Upper lobe of left lung (tissue), 6 donors: ENCODE measurements at places on chromosomes 2 and 18.

GRCh38 chr18:45935591-45936335 is 31.4 kb downstream of the EPG5 start:
- DNase-seq = no peak

DNA sequence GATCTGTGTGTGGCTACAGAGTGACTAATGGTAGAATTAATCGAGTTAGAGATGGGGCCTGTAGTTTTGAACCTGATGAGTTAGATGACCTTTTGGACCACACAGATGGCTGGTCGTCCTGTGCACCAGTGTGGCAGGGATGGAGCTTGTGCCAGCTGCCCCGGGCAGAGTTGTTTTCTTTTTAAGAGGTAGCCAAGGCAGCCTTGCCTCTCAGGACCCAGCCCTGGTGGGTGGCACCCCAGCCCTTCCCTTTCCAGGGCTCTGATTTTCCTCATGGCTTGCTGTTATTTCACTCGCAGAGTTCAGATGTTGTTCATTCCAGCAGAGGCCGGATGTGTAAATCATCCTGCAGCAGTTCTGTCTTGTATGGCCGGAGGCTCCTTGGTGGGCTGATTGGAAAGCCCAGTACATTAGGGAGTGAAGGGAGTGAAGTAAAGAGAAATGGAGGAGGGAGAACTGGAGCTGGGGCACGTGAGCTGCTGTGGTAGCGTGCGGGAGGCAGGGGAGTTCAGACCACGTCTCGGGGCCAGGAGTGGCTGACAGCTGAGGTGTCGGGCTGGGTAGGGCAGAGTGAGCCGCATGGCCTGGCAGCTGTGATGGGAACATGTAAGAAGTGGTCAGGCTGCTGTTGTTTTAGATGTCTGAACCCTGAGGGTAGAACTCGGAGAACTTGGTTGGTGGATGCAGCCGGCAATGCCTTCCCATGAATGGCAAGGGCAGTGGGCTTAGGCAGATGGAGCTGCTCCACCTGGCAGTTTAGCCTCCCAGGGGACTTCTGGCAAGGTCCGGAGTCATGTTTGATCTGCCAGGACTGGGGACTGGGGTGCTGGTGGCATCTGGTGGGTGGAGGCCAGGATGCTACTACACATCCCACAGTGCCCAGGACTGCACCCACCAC is 28.8 kb downstream of the ASAP2 start:
- no peak for DNase-seq

GRCh38 chr2:191797942-191798876 is 48.7 kb downstream of the CAVIN2 start:
- no peak for DNase-seq

DNA sequence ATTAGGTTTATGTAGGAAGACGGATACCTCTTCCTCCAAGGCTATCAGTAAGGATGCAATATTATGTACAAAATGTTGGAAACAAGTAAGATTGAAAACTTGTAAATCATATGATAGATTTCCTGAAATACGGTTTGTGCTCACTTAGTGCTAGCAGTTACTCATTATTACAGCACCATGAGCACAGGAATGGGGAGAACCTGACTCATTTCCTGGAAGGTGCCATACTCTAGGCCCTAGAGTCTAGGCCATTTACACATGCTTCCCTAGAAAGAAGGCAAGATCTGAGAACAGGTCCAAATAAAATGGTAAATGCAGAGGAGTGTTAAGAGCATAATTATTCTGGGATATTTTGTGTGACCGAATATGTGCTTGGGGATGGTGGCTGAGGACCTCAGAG is 467.7 kb upstream of the CELF4 start:
- DNase-seq = no peak

GRCh38 chr2:112811841-112812306 is 24.7 kb downstream of the IL1B start:
- no peak for DNase-seq

DNA sequence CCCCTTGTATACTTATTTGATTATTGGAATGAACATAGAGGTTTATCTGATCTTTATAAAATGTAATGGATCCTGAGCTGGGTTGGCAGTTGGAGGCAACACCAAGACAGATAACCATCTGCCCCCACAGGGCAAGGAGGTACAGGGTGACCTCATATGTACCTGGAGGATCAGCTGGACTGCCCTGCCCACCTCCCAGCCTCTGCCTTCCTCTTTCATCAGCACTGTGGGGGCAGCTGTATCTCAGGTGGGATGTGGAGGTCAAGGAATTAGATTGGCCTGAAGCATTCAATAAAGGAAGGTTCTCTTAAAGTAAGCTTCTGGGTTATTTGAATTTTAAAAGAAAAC is 92.6 kb downstream of the LYPD6 start:
- no peak for DNase-seq

- DNase-seq = no peak
Observed at GRCh38 chr18:78868330-78869316, 111.0 kb upstream of the SALL3 start.

- peak; percentile 36 for DNase-seq
Observed at GRCh38 chr2:11691076-11691660, 21.2 kb upstream of the NTSR2 start.

- no peak for DNase-seq
Observed at GRCh38 chr18:10895976-10896375, 253.4 kb downstream of the PIEZO2 start.

DNA sequence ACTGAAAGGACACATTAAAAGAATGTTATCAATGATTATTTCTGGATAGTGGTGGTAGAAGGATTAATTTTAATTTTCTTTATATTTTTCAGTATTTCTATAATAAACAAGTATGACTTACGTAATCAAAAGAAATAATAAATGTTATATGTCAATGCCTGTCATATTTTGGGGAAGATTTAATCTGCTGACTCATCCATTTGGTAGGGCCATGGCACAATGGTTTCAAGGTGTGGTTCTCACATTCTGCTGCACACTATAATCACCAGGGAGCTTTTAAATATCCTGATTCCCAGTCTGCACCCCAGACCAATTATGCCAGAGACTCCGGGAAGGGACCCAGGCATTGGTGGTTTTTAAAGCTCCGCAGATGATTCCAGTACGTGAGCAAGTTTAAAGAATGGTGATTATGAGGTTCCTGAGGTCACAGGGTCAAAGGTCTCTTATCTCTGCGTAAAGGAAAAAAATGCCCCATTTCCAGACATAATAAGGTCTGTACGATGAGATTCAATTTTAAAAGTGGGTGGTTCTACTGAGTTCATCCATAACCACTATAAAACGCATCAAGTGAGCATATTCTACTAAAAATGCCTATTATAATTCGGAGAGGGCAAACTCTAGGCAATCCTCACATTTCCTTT is 27.2 kb downstream of the WIPF1 start:
- no peak for DNase-seq

- DNase-seq = no peak
Observed at GRCh38 chr2:18153741-18154140, 275.3 kb downstream of the KCNS3 start.

GRCh38 chr2:18690342-18690741 is 101.0 kb upstream of the NT5C1B start:
- no peak for DNase-seq

DNA sequence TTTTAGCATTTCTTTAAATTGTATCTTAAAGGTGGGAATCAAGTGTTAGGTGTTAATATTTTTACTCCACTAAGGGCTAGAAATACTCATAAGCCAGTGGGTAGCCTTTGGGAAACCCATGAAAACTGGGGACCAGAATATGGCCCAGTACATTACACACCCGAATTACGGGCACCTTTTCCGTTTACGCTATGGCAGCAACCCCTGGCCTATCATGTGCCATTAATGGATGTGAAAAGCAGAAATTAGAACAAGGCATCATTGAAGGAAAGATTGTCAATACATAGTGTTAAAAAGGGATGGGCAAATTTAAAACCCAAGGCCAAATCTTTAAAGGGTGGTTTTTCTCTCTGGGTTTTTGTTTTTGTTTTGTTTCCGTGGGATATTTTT is 781 bp downstream of the FARP2 start:
- no peak for DNase-seq

GRCh38 chr2:178005756-178006155 is 66.8 kb downstream of the PDE11A start:
- no peak for DNase-seq

DNA sequence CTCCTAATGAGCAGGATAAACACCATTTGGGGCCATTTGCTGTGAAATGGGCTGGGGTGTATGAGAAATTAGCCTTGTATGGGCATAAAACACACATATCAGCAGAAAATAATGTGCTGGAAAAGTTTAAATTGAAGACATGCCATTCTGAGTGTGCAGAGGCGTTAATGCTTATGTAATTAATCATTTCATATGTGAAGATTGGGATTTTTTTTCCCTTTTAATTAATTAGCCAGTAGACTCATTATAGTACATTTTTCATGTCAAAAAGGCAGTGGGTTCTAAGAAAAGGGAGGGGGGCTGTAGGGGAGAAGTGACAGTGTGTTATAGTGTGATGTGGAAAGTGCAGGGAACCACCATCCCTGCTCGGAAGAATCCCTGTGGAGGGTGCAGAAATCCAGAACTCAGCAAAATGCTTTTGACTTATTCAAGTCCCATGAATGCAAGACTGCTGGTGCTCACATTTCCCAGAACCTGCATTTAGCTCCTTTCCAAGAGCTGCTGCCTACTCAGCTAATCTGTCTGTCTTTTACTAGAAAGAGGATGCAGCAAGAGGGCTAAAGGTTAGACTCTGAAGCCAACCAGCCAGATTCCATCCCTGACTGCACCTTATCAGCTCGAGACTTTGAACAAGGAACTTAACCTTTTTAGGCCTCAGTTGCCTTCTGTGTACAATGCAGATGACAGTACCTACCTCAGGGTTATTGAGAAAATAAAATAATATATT is 11.6 kb upstream of the COX7A2L start:
- no peak for DNase-seq

GRCh38 chr2:168174756-168175155 is 72.6 kb downstream of the STK39 start:
- no peak for DNase-seq

DNA sequence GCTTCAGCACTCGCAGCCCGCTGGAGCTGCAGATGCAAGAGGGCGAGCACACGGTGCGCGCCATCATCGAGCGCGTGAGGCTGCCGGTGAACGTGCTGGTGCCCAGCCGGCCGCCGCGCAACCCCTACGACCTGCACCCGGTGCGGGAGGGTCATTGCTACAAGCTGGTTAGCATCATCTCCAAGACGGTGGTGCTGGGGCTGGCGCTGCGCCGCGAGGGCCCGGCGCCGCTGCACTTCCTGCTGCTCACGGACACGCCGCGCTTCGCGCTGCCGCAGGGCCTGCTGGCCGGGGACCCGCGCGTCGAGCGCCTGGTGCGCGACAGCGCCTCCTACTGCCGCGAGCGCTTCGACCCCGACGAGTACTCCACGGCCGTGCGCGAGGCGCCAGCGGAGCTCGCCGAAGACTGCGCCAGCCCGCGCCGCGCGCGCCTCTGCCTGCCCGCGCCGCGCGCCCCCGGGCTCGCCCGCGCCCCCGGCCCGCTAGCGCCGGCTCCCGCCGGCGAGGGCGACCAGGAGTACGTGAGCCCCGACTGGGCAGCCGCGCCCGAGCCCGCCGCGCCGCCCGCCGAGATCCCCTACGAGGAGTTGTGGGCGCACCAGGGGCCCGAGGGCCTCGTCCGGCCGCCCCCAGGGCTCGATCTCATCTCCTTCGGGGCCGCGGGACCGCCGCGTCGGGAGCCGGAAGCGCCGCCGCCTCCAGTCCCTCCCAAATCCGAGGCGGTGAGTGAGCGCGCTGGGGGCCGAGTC is 11.8 kb downstream of the GAREM2 start:
- peak; percentile 98 for DNase-seq

GRCh38 chr18:2412281-2412680 is 159.0 kb downstream of the METTL4 start:
- DNase-seq = no peak

DNA sequence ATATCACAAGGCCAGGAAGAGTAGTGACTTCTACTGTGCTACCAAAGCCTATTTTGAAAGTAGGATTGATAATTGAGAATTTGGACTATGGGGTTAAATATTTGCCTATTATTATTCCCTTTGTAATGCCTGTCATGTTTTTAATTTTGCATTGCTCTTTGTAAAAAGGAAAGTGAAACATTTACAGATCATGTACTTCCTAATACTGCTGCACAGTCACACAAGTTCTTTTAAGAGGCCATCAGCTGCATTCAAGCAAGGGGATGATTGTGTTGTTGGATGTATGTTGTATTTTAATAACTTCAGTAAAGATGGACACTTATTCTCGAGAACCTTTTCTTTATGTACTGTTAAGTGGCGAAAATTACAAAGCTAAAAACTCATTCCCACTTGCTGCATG is 70.1 kb downstream of the PLEKHA3 start:
- no peak for DNase-seq

DNA sequence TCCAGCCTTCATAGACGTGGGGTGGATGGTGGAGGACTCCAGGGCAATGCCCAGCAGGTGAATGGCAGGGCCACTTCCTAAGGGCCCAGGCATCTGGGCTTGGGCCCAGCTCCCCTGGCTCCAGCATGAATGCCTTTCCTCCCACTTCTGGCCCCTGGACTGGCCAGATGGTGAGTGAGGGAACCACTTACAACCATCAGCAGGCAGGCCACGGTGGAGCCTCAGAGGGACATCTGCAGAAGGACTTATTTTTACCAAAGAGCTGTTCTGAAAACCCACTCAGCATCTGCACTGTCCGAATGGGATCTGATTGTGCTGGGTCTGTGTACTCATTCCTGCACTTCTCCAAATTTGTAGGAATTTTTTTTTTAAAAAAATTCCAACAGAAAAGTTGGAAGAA is 69.6 kb downstream of the SNTG2 start:
- no peak for DNase-seq

DNA sequence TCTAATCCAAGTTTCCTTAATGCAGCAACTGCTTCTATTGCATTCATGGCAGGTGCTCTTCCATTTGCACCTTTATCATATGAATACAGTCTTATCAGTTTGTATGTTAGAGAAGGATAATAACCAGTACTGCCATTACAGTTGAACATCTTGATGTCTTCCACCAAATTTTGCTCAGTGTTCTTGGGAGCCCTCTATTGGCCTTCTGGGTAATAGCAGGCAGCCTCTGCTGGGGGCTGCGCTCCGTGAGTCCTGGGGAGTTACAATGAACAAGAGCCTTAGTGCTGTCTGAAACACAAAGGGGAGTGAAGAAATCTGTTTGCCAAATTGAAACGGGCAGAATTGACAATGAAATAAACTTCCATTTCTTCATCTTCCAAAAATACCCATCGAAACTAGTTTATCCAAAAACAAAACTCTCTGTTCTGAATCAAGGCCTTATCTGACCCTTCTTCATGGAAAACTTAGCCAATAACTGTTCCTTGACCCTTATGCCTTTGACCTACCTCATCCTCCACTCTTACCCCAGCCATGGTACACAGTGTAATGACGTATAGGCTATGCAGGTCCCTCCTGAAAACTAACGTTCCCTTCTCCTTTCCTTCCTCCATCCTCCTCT is 79.9 kb downstream of the ALK start:
- DNase-seq = no peak
